ENCODE measurements at places on chromosomes 12 and 14. TPM values are rescaled to one million over a fixed set of nuclear protein-coding genes. Genes with fewer than 3 reads are reported as not detected.

DNA sequence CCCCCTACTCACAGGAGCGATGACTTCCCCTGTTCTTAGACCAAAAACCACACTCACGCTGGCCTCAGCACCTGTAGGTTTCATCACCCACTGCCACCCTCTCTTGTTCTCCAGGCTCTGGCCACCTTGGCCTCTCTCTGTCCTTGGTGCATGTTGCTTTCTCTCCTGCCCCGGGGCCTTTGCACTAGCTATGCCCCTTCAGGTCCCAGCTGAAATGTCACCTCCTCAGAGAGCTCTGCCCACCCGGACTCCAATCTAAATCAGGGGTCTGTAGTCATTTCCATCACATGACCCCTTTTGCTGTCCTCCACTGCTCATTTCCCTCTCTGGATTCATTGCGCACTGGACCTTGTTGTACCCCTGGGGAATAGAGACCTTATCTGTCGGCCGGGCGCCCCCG lies 8.2 kb upstream of the TRPV4 start:
- no peak for DNase-seq

Gene KRT6A
- not detected for total RNA-seq

GRCh38 chr14:74616507-74616906 lies 4.5 kb upstream of the LTBP2 start:
- DNase-seq, result peak; percentile 89

Gene ERBB3
- total RNA-seq, result 1.5 TPM

DNA sequence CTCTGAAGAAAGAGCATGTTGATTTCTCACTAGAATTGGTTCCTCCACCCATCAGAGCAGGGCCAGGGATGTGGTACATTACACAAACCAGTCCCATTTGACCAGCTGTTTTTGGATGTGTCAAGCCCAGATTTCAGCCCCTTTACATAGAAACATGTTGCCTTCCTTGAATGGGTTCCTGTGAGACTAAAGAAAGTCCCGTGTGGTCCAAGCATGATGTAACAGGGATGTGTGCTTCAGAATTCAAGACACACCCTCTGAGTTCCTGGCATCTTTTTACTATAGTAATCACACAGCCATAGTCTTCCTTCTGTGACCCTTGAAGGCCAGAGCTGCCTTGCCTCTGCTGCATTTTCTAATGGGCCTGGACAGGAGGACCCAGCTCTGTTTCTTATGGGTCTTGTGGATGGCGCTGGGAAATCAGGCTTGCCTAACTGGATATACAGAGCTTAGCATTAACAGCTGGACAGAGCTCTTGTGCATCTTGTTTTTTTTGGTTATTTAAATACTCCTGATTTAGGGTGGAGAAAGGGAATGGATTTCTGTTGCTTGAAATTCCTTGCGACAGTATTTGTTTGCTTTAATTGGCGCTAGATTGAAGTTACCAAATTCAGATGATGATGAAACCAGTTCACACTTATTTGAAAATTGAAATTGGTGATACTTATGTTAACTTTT lies 341.0 kb downstream of the ZFP36L1 start:
- DNase-seq, result no peak

GRCh38 chr12:56931474-56931978 lies 2.7 kb downstream of the SDR9C7 start:
- DNase-seq, result peak; percentile 53

Gene GLIPR1
- 7.8 TPM for total RNA-seq

Gene SPIC
- not detected for total RNA-seq

DNA sequence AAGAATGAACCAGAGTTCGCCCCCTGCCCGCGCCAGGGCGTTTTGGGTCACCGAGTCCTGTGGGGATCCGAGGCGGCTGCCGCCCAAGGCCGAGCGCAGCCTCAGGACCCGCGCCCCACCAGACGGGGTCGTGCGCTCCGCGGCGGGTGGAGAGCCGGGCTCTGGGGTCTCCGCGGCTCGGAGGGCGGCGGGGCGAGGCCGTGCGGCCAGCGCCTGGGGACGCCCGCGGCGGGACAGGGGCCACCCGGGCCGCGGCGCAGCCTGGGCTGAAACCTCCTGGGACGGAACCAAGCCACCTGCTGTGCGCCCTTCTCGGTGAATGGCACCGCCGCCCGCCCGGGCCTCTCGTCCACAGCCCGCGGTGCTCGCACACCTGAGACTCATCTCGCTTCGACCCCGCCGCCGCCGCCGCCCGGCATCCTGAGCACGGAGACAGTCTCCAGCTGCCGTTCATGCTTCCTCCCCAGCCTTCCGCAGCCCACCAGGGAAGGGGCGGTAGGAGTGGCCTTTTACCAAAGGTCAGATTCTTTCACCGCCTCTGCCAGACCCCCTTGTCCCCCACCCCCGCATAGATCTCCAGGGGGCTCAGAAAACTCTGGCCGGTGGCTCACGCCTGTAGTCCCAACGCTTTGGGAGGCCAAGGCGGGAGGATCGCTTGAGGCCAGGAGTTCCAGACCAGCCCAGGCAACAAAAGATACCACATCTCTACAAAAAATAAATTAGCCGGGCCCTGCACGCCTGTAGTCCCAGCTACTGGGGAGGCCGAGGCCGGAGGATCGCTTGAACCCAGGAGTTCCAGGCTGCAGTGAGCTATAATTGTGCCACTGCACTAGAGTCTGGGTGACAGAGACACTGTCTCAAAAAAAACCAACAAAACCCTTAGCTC lies 901 bp downstream of the B3GNT4 start:
- no peak for DNase-seq

Gene OR6C74
- total RNA-seq, result not detected

Gene SLCO1A2
- not detected for total RNA-seq

- DNase-seq, result no peak
Observed at GRCh38 chr12:108116699-108117098, 12.4 kb upstream of the WSCD2 start.

DNA sequence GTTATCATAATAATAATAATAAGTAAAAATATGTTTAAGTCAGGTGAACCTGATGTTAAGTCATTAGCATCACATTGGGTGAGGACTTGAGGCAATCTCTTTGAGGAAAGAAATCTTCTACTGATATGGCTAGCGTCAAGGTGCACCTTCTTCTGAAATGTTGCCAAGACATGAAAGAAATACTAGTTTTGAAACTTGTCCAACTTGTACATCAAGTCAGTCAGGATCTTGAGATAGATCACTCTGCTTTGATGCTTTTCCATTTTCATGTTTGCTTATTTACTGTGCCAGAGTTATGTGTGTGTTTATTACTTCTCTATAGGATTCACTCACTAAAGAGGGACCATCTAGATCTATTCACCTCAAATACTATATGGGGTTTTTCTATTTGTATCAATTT lies 90.0 kb upstream of the USP15 start:
- no peak for DNase-seq

DNA sequence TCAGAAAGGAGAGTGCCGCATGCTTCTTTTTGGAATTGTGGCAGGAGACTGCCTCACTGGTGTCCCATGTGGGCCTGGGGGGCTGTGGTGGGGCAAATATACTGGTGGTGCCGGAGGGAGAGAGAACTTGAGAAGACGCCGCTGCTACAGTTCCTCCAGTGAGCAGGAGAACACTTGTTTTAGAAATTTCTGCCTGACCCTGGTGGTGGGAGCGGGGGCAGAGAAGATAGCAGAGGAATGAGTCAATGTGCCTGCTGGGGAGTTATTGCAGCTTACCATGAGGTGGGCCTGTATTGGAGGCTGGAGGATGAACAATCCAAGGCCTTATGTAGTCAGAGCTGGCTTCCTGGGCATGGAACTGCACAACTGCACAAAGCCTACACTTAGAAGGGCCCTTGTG lies 211.8 kb downstream of the SNAPC1 start:
- no peak for DNase-seq

DNA sequence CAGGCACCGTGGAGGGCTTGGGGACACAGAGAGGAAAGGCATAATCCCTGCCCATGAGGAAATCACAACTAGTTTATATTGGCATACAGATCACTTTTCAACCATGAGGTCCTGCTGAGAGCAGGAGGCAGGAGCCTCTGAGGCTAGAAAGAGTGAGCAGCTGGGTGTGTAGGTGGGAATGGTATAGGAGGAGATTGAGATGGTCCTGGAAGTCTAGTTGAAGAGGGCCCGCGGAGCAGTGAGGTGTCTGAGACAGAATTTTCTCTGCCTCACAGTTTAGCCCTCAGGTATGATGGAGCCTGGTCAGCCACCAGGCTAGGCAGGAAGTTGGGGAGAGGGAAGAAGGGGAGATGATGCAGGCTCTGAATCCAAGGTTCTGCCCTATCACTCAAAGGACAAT lies 54.7 kb upstream of the JDP2 start:
- no peak for DNase-seq

Gene GLIPR1L1
- total RNA-seq, result not detected

Gene POTEM
- not detected for total RNA-seq

DNA sequence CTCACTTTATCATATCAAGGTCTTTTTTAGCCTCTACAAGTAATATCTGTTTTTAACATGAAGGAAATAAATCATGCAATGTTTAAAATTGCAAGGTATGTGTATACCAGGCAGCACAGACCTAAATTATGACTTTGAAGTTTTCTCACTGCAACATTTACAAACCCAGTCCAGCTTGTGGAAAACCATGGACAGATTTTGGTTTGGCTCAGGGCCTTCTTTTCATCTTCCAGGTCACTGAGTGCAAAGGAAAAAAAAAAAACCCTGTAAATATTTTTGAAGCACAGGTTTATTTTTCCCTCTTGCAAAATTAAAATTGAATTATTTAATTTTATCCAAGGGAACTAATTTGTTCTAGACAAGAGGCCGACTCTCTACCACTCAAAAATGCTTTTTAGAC lies 13.8 kb downstream of the MGP start:
- no peak for DNase-seq

DNA sequence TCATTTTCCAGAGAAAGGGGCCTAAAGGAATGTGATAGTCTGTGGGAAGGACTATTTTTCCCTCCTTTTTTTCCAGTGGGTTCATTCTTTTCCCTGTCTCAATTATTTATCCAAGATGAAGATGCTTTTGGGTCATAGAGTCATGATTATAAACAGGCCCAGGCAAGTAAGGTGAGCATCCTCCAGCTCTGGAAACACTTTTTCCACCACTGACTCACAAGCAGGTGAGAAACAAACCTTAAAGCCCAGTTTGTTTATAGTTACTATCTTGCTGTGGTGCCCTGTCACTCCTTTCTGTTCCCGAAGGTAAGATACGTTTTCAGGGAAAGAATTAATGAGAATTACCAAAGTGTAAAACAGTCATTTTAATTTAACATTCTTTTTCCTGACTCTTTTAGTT lies 107.7 kb upstream of the IFNG-AS1 start:
- no peak for DNase-seq

- no peak for DNase-seq
Observed at GRCh38 chr12:27580561-27581330, 56.7 kb downstream of the PPFIBP1 start.

DNA sequence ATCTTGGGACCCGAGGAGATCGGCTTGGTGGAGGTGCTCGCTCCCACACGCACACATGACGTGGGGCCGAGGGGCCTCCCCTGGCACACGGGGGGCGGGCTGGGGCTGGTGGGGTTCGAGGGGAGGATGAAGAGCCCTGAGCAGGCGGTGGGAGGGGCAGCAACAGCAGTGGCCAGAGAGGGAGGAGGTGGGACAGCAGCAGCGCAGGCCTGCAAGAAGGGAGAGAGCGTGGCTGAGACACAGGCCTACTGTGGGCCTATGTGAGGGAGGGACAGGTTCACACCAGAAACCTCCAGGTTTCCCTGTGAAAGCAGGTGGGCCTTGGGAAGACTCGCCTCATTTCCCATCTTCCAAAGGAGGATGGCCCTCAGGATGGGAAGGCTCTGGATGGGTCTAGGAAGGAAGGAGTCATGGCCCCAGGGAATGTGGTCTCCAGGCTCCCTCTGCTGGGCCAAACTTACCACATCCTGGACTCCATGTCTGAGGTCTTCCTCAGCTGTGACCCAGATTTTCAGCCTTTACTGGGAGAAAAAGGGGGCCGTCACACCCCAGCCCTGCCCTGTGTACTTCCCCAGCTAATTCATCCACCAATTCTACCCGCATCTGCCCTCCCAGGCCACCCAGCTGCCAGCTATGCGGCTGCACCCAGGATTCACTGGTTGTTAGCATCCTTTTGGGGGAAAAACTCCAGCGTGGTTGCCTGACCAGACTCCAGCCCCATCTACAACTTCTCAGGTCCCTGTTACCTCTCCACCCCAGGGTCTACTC lies 2.8 kb downstream of the PIANP start:
- DNase-seq, result no peak

Gene MYF5
- total RNA-seq, result not detected

DNA sequence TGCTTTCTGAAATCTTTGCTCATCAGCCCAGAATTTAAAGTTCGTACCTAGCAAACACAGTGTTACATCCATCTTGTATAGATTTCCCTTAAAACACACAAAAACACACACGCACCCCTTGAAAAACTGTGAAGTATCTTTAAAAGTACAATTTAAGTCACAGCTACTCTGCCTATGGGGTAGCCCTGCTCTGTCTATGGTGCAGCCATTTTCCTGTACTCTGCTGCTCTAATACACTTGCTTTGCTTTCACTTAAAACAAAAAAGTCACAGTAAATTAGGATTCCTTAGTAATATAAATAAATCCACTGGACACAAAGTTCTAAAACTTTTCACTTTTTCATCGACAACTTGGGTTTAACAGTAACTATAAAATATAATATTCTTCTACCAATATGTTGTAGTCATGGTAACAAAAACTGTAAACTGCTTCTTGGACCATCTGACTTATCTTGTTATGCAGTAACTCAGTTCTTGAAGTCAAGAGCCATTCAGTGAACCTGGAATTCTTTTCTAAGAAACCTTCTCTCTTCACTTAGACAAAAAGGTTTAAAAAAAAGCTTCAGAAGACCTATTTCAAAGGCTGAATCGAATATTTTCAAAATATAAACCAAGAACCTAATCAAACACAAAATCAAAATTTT lies 63.5 kb downstream of the MED13L start:
- DNase-seq, result no peak

GRCh38 chr12:101076921-101077320 lies 133.1 kb downstream of the SLC5A8 start:
- no peak for DNase-seq

DNA sequence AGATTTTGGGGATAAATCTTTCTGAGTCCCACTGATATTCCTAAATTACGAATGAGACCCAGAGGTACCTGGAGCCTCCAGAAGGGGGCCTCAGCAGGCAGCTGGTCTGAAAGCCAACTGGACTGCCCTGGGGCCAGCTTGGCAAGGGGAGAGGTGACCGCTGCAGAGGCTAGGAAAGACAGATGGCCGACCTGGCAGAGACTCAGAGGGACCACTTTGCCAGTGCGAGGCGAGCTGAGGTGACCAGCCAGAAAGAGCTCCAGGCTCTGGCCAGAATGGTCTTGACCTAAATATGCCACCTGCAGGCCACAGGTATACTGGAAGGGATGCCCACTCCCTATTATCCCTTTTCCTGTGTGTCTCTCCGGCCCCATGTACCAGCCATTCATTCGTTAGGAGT lies 256.8 kb upstream of the GARIN6 start:
- no peak for DNase-seq

- DNase-seq, result no peak
Observed at GRCh38 chr14:59275668-59276067, 87.2 kb downstream of the DAAM1 start.
